Activated CD4-positive, alpha-beta T cell treated with anti-CD3 and anti-CD28 coated beads, Interleukin-10, Interleukin-2, amounts not matched to agents 100 ng/mL and 50 ng/mL, durations not matched to agents 16 hours and 8 hours (primary cell): ENCODE measurements at places on chromosomes 11 and 22.

- no peak for DNase-seq
These were observed 109.8 kb upstream of the BID start for GRCh38 chr22:17884084-17884483.

GRCh38 chr11:30133281-30133680 lies 97.5 kb upstream of the FSHB start:
- DNase-seq = no peak

GRCh38 chr11:76672431-76673175 lies 2.1 kb upstream of the LRRC32 start:
- peak; percentile 39 for DNase-seq

GRCh38 chr11:14861680-14862079 lies 30.4 kb downstream of the CYP2R1 start:
- no peak for DNase-seq

DNA sequence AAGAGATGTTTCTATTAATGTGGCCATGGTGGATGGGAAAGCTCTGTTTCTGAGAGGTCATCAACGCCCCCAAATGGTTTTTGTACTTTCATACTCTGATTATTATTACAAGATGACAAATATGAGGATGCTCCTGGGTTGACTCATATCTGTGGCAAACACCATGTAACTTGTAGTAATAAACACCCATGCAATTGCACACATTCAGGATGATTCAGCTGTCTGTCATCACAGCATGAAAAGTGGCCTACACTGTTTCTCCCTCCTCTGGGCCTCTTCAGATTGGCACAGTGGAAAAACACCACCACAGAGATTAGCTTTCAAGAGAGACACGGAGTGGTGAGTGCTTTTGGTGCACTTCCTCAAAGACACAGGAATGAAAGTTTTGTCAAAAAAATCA lies 85.4 kb downstream of the MTNR1B start:
- peak; percentile 77 for DNase-seq

DNA sequence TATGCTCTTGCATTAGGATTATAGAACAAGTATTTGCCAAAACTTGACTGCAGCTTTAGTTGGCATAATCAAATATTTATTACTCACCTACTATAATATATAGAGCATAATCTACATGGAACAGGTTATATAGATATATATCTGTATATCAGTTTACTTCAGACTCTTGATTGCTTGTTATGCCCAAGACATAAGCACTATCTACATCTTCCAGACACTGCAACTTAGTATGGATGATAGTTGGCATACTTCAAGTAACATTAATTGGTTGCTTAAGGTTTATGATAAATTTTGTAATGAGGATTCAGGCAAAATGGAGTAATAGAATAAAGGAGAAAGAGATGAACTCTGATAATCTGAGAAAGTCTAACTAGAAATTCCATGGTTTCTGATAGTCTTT lies 1.0 kb downstream of the CCDC15 start:
- DNase-seq = no peak

DNA sequence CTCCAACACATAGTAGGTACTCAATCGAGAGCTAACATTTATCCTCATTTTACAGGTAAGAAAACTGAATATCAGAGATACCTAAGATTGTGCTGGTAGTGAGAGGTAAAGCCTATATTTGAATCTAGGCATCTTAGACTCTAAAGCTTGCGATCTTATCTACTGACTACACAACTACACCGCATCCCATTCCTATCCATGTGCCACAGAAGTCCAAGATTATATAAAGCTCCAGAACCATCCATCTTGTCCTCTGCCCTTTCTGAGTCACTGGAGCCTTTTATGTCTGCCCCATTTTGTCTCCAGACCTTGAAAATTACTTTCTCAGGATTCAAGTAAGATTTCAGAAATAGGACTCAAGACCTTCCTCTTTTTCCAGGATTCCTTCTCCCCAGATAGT lies 84.4 kb downstream of the OR5AK2 start:
- DNase-seq = no peak

DNA sequence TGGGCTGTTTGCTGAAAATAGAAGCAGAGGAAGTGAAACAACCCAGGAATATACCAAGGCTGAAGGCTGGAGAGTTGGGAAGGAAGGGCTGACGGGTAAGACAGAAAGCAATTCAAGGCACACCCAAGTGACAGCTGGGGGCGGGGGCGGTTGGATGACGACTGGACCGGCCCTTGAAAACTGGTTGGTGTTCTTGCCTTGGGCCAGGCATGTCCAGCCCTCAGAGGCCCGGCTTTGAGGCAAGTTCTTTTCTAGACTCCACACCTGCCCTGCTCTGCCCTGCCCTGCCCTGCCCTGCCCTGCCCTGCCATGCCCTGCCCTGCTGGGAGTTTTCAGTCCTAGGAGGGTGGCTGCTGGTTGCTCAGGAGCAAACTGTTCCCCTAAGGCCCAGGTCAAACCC lies 34.2 kb upstream of the CACNG2 start:
- DNase-seq = no peak

GRCh38 chr11:95727620-95728019 lies 62.0 kb downstream of the FAM76B start:
- no peak for DNase-seq

DNA sequence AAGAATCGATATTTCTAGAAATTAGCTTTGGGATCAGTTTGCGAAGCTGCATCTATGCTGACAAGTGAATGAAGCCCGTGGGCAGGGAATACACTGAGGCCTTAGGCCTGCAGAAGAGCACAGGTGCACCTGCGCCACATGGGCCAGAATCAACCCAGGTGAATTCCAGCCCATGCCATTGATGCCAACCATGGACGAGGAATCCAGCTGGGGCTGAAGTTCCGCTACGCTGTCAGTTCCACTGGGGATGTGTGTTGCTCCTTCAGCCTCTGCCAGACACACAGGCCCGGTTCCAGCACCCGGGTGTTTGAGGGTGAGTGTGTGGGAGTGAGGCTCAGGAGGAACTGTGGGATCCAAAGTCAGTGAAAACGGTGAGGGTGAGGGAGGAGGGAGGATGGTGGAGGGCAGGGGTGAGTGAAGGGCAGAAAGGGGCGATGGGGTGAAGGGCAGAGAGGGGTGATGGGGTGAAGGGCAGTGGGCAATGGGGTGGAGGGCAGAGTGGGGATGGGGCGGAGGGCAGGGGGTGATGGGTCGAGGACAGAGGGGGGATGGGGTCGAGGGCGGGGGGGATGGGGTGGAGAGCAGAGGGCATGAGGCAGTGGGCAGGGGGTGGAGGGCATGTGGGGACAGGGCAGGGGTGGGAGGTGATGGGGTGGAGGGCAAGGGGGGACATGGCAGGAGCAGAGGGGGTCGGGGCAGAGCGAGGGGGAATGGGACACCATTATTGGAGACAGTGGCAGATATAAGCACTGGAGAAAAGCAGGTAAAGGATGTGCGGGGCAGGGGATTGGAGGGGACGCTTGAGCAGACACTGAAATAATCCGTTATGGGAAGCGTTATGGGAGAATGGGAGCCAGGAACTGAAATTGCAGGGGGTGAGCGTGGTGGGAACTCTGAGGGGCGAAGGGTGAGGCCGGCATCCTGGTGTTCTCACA lies 931.6 kb downstream of the BRD1 start:
- no peak for DNase-seq

DNA sequence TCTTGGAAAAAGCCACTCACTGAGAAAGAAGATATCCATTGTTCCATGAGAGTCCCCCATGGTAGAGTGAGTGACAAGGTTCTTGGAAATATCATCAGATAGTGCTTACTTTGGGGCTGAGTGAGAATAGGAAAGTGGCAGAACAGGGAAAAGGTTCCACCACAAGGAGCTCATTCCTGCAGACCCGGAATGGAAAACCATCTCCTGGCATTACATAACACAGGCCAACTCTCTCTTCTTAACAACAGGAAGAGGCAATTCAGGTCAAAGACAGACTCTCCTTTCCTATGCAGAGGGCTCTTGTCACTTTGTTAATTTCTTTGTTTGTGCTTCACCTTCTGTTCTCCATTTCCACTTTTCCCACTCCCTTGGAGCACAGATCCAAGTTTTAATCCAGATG lies 259.7 kb downstream of the KIRREL3 start:
- DNase-seq = no peak

DNA sequence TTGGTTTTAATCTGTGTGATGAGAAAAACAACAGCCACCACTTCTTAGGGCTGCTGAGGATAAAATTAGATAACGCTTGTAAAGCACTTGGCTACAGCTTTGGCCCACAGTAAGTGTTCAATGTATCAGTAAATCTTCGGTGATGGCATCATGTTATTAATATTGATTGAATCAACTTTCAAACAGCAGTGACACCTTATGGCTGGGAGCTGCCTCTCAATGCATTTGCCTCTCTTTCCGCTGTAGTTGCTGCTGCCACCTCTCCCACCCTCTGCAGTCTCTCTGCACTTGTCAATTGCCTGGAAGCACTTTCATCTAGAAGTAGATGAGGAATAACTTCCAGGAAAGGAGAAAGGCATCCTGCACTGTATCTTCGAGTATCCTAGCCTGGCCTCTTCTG lies 491.1 kb downstream of the OPCML start:
- no peak for DNase-seq

DNA sequence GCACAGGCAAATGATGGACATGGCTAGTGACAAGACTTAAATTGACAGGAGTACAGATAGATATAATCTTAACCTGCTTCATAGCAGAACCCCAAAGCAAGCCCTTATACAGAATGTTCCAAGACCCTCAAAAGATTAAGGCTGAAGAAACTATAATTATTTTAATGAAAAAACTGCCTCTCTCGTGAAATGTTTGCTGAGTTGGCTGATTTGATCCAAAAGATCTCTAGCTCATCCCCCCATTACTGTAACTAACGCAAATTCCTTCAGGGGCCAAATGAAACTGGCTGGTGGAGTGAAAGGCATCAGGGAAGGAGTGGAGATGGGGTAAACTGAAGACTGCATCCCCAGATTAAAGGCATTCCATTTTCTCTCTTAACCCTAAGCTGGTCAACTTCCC lies 19.3 kb downstream of the ALG9 start:
- no peak for DNase-seq
